ENCODE measurements at places on chromosomes 11 and 22.

- DNase-seq = no peak
These were observed 74.8 kb downstream of the NAT10 start for GRCh38 chr11:34180040-34180813.

DNA sequence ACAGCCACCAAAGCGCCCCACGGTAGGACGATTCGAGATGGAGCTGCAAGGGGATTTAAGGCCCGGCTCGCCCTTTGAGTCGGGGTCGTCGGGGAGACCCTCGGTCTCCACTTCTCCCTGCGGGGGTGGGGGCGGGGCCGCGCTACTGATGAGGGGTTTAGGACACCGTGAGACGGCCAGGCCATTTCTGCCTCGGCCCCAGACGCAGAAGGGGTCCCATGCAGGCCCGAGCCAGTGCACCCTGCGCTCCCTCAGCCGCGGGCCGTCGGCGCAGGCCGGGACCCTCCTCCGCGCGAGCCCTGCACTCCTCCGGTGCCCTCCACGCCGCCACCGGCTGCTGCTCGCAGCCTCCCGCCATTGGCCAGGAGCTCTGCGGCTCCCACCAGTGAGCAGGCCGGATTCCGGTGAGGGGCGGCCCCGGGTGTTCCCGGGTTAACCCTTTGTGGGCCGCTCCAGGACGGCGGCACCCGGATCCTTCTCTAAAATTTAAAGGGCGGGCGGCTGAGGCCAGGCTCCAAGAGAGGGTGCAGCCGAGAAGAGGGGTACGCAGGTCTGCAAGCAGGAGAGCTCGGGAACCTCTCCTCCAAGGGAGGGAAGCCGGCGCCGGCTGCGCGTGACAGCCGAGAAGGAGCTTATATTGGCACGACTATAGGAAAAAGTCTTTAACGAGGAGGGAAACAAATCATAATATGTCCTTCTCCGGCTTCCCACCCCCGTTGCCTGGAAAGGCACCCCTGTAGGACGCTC, 18.0 kb downstream of the CREB3L1 start:
- peak; percentile 73 for DNase-seq

DNA sequence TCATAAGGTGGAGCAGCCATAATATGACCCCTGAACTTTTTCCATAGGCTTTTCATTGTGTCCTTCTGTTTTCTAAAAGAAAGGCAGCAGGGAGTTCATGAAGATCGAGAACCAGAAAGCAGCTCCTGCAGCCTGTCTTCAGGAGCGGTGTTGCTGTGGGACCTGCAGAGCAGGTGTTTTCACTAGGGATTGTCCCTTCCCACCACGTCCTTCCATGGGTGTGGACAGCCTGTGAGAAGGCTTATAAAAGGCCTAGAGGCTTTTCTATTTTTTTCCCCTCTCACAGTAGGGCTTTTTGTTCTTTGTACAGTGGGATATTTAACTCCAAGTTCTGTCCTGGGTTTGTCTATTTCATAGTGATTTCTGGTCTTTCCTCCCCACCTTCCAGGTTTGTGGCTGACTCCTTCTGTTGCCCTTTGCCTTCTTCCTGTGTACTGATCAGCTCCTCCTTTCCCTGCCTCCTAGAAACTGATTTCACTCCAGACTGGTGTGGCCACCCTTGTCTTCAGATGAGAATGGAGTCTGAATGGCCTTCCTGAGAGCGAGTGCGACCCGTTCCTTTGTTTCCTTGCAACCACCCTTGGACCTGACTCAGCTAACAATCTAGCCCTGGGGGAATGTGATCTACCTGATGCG, 10.1 kb downstream of the MRPL16 start:
- DNase-seq = no peak

DNA sequence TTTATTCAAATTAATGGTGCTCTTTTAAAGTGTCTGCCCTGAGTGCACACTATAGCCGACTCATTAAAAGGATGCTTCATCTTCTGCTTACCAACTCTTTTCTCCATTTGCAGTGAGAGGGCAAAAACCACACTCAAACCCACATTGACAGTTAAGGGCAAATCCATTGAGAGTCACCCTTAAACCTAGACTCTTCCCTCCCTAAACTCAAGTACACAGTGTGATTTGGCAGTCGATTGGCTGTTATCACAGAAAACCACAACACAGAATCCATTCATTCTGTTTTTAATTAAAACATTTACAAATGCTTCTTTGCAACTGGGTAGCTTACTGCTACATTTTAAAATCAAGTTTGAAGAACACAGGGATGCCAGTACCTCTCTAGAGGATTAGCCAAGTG, 120.0 kb downstream of the CADM1 start:
- no peak for DNase-seq

DNA sequence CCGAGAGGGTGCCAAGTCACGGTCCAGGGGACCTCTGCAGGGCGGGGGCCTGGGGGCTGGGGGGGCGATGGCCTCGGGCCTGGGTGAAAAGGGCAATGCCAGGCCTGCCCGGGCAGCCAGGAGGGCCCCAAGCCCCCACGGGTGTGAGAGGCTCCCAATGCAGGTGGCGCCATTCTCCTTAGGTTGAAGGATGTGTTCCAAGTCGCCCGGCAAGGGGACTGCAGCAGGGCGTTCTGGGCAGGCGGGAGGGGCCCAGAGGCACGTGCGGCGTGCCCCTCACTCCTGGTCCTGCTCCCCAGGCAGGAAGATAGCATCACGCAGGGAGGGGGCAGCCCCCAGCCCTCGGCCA, 730 bp upstream of the TNNI2 start:
- no peak for DNase-seq

DNA sequence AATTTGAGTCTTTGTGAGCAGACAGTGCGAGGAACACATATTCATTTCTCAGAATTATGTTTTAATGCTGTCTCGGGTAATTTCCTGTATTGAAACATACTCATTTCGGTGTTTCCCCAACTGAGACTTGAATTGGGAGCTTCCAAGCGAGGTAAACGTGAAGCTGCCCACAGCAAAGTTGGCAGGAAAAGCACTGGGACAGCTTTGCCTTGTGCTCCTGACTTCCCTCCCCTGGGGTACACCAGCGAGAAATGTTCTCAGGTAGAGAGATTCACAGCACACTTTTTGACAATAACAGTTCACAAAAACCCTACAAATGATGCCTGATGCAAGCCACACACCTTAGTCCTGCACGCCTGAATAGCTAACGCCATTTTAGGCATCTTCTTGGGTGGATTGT, 3.1 kb downstream of the HTR3B start:
- no peak for DNase-seq

DNA sequence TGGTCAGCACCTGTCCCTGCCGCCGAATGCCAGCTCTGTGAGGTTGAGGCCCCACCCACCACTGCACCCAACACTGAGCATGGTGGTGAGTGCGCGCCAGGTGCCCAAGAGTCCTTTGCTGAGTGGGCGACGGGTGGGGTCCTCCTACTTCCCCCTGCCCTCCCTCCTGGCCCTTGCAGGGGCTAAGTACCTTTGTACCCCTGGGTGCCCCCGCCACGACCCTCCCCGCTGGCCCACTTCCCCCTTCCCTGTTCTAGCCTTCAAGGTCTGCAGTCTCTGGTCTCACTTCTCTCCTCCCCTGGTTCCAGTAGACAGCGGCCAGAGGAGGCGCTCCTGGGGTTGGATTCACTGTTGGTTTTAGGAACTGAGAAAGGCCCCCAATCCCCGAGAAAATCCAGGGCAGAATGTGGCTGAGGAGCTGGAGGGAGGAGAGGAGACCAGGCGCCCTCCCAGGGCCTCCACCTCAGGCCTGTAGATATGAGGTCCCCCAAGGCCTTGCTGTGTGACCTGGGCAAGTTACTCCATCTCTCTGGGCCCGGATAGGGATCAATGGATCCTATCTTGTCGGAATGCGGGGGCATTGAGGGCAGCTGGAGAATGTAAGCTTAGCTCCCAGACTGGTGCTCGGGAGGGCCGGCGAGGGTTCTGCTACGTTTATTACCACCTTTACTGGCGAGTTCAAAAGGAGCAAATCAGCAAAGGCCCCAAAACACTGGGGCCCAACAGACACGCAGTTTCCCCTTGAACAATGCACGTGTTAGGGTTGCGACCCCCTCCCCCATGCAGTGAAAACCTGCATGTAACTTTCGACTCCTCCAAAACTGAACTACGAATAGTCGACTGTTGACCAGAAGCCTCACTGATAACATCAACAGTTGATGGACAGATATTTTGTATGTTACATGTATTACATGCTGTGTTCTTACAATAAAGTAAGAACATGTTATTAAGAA, 31.9 kb upstream of the SMIM38 start:
- no peak for DNase-seq

GRCh38 chr22:37819105-37819433, 4.1 kb upstream of the GALR3 start:
- no peak for DNase-seq

DNA sequence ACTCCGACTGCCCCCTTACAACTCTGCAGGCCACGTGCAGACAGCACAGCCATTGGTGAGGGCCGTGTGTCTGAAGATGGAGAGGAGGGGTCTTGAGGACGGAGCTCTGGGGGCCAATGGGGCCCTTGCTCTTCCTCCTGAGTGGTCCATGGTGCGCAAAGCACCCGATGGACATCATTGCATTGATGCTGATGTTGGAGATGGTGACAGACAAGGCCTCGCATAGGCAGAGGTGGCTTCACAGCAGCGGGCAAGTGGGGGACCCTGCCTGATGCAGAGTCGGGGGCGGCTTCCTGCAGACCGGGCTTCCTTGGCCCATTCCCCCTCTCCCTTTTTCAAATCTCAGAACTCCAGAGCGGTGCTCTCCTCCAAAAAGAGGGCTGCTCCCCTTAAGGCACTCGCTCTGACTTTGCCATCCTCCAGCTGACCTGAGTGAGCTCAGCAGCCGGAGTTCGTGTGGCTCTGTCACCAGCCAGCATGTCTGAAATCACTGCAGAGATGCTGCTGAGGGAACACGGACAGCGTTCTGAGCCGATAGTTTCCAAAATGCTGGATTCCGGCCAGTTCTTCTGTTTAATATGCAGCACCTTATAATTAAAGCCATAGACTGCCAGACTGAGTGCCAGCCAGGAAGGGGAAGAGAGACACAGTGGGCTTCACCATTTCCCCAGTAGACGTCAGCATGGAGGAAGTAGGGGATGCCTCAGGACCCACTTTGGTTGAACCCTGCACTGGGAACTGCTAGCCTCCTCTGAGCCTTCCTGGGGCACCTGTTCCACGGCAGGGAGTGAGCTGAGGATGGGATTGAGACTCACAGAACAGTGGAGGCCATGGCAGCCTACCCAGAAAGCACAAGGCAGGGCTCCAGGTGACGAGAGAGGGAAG, 278.2 kb downstream of the BRD1 start:
- no peak for DNase-seq

DNA sequence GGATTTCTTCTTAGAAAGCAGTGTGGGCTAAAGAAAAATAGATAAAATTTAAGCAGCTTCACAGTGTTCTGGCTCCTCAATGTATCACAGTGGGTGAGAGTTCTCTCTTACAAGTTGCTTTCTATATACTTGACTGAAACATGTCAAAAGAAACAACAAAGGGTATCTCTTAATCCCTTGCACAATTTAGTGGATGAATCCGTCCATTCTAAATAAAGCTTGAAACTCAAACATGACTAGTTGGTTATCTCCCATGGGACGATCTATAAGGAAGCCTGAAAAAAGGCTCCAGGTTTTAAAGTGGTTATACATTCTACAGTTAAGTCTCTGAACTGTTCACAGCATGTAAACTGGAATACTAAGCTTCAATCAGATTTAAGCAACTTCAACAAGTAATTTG, 993.1 kb upstream of the CNTN5 start:
- no peak for DNase-seq

DNA sequence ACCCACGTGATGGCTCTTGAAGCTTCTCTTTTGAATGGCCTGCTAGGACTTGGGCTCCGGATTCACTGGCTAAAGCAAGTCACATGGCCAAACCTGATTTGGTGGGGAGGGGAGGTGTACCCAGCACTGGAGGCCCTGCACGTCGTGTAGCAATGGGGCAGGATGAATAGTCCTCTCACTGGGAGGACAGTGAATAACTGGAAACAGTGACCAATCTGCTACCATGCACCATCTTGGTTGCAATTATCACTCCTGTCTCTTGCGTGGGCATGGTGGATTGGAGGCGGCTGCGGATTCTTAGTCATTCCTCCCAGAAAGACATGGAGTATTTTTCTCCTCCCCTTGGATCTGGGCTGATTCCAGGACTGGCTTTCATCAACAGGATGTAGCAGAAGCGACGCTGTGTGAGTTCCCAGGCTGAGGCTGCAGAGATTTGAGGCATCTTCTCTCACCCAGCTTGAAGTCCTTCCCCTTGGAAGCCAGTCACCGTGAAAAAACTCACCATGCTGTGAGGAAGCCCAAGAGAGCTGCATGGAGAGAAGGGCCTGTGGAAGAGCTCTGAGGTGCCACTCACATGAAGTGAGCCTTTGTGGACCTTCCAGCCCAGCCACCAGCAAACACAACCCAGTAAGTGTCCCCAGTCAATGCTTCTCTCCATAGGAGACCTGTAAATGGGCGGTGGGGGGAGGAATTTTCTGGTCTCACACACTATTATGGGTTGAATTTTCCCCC, 70.4 kb downstream of the IGLL1 start:
- no peak for DNase-seq

GRCh38 chr11:45625611-45626010, 39.8 kb downstream of the CHST1 start:
- DNase-seq = no peak

DNA sequence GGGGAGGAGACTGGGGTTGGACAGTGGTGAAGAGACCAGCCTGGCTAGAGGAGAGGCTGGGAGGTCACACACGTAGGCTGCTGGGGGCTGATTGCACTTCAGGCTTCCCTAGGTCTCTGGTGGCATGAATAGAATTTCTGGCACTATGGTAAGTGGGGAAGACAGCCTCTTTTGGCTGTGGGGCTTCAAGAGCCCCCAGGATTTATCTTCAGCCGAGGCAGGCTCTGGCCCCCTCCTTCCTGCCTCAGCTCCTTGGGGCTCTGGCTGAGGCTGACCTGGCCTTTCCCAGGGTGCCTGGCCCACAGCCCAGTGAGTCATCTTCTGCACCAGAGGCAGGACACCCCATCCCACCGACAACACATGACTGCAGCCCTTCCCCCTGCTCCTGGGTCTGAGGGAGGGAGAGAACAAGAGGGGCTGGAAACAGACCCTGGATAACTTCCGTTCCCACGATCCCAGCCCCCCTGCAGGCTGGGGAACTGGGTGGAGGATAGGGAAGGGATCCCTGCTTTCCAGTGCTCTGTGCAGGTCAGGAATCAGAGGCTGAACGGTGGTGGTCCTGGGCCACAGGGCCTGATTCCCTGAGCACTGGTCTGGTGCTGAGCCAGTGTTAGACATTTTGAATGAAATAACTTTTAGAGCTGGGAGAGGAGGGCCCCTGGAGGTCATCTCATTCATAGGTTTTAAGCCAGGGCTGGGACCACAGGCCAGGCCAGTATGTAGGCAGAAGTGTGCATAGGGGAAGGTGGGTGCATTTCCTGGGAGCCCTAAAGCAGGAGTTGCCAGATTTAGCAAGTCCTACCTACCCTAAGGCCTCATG, 26.5 kb downstream of the ARHGEF17 start:
- DNase-seq = no peak

DNA sequence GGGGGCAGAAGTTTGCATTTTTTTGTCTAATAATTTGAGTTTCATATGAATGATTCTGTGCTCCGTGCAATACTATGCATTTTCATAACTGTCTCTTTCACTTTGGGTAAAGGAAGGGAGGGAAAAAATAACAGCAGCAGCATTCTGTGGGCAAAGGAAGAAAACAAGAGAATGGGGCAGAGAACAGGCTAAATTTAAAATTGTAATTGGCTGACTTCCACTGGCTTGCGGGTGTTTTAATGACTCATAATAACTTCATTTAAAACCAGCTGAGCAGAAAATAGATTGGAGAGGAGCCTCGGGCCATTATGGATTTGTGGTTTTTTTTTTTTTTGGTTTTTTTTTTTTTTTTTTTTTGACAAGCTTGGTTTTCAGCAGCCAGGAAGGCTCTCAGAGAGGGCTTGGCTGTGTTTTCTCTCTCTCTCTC, 107.4 kb downstream of the ZBTB16 start:
- DNase-seq = no peak
